ENCODE measurements at places on chromosomes 2 and 18. TPM values are rescaled to one million over a fixed set of nuclear protein-coding genes. Genes with fewer than 3 reads are reported as not detected.

Gene TNFAIP6
- total RNA-seq: 2.2 TPM

Gene KCNJ3
- not detected for total RNA-seq

GRCh38 chr18:56199580-56200330 lies 438.6 kb downstream of the TXNL1 start:
- no peaks in the 10 kb centered on the region for H3K27me3 ChIP-seq
- peak overlapping the region; percentile 84 for H3K27ac ChIP-seq
- no peak for DNase-seq
- H3K4me1 ChIP-seq: peaks cover 15% of the 10 kb centered on the region
- H3K36me3 ChIP-seq: no peaks in the 10 kb centered on the region

GRCh38 chr2:74528600-74529356 lies 728 bp downstream of the AUP1 start:
- DNase-seq: no peak
- H3K4me1 ChIP-seq: peaks cover 12% of the 10 kb centered on the region
- no peaks in the 10 kb centered on the region for H3K27me3 ChIP-seq

DNA sequence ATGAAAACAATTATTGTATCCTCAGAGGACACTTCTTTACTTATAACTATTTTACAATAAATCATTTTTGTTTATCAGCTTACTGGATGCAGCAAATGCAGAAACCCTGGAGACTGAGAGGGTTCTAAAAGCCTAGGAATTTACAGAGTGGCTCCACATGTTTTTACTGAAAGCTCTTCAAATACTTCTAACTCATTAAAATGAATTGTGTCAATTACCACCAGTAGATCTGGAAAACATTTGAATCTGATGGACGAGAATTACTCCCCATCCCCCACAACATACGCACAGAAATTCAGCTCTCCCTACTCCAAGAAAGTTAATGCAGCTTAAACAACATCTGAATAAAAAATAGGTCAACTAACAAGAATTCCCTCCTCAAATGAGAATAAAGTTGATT lies 319.8 kb upstream of the FIGN start:
- no peak overlapping the region for H3K27ac ChIP-seq
- H3K27me3 ChIP-seq: no peaks in the 10 kb centered on the region
- H3K36me3 ChIP-seq: no peaks in the 10 kb centered on the region
- H3K4me1 ChIP-seq: no peaks in the 10 kb centered on the region
- DNase-seq: no peak

DNA sequence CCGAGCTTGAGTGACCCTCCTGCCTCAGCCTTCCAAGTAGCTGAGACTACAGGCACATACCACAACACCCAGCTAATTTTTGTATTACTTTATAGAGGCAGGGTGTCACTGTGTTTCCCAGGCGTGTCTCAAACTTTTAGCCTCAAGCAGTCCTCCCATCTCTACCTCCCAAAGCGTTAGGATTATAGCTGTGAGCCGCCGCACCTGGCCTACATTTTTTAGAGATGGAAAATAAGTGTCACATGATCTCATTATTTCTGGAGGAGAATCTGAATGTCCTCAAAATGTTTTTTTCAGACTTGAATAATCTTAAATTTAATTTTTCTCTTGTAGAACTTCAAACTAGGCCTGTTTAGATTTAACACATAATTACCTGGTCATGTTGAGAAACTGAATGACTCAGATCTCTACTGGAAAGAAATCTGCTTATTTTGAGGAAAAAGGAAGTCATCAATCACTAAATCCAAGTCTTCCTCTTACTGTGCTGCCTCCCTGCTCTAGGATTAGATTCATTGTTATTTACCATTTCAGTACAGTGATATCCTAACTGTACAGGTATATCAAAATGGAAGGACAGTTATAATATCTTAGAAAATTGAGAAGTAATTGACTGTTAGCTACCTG lies 92.4 kb downstream of the COX7A2L start:
- peaks cover 2% of the 10 kb centered on the region for H3K4me1 ChIP-seq
- no peak overlapping the region for H3K27ac ChIP-seq
- H3K36me3 ChIP-seq: peaks cover 9% of the 10 kb centered on the region
- DNase-seq: peak; percentile 28

DNA sequence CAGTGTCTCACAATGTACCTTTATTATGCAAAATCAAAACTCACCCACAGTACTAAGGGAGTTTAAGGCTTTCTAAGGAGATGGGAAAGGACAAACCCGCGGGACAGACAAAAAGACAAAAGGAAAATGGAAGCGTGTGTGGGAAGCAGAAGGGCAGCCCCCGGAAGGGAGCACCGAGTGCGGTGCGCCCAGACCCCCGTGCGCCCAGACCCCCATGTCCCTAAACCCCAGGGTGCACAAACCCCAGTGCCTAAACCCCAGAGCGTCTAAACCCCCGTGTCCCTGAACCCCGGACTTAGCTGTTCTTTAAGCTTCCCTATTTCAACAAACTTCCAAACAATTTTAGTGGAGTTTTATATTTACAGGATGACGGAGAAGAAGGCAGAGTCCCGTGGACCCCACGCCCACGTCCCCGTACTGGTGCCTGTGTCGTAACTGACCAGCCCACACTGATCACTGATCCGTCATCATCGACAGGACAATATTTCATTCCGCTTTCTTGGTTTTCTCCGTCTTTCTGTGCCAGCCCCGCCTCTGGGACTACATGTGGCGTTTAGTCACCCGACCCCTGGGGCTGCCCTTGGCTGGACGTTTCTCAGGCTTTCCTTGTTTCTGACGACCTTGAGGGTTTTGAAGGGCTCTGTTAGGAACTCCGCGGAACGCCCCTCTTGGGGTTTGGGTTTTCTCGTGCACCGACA lies 76.9 kb downstream of the RTP5 start:
- H3K4me3 ChIP-seq: no peak overlapping the region
- peaks cover 26% of the 10 kb centered on the region for H3K27me3 ChIP-seq
- DNase-seq: no peak
- no peaks in the 10 kb centered on the region for H3K36me3 ChIP-seq
- H3K27ac ChIP-seq: no peak overlapping the region

DNA sequence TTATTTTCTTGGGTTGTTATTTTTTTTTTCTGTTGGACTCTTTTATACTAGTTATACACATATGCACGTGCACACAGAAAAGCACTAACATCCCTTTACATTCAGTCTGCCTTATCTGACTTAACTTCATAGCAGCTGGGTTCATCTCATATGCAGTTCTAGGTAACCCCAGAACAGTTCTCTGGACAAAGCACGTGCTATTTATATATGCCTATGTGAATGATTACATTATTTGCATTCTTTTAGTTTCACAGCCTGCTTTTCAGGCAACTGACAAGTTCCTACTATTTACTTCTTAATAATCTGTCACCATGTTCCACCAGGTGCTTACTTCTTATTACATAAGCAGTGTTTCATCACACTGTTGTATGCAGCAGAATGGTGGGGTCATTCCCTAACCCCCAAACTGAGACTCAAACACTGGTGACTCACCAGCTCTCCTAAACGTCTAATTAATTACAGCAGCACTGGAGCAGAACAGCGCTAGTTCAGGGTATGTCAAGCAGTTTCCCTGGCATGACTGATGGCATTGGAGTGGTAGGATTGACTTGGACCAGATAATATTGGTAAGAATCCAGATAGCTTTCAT lies 372.8 kb downstream of the CLIP4 start:
- H3K27ac ChIP-seq: no peak overlapping the region
- DNase-seq: peak; percentile 63
- H3K27me3 ChIP-seq: no peaks in the 10 kb centered on the region
- H3K4me3 ChIP-seq: no peak overlapping the region
- H3K4me1 ChIP-seq: no peaks in the 10 kb centered on the region
- H3K36me3 ChIP-seq: no peaks in the 10 kb centered on the region

GRCh38 chr2:197324801-197325200 lies 14.2 kb upstream of the ANKRD44 start:
- H3K36me3 ChIP-seq: no peaks in the 10 kb centered on the region
- DNase-seq: no peak
- H3K27me3 ChIP-seq: peaks cover 4% of the 10 kb centered on the region
- no peak overlapping the region for H3K27ac ChIP-seq
- H3K4me3 ChIP-seq: no peak overlapping the region

GRCh38 chr2:194494401-194494800 lies 1162.6 kb upstream of the SLC39A10 start:
- H3K4me3 ChIP-seq: no peak overlapping the region
- no peaks in the 10 kb centered on the region for H3K27me3 ChIP-seq
- no peak overlapping the region for H3K27ac ChIP-seq
- no peak for DNase-seq
- H3K4me1 ChIP-seq: no peaks in the 10 kb centered on the region

DNA sequence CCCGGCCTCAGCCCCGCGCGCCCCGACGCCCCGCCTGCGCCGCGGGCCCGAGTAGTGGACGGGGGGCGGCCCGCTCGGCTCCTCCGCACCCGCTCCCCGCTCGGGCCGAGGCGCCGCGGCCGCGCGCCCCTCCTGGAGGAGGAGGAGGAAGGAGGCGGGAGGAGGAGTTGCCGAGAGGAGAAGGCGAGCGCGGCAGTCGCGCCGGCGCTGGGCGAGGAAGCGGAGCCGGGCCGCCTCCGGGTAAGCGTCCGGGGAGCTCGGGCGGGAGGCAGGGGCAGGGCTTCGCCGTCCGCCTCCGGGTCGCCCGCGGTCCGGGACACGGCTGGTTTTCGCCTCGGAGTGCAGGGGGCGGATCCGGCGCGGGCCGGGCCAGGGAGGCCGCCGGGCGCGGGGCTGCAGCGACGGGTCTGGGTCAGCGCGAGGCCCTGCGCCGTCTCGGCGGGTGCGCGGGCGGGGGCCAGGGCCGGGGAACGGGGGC lies at the start of gene SOCS6:
SOCS6 (plus strand) TSS at position 195 of the 478 bp plus-strand sequence. CDS start 35,624 bp downstream, outside the sequence.
- DNase-seq: peak; percentile 66
- peak within 1 kb of the TSS; percentile 53 for H3K4me3 ChIP-seq
- H3K27ac ChIP-seq: peak within 1 kb of the TSS; percentile 79
- peaks cover 11% of the 10 kb centered on the region for H3K4me1 ChIP-seq
- no peaks in the 10 kb centered on the region for H3K27me3 ChIP-seq

DNA sequence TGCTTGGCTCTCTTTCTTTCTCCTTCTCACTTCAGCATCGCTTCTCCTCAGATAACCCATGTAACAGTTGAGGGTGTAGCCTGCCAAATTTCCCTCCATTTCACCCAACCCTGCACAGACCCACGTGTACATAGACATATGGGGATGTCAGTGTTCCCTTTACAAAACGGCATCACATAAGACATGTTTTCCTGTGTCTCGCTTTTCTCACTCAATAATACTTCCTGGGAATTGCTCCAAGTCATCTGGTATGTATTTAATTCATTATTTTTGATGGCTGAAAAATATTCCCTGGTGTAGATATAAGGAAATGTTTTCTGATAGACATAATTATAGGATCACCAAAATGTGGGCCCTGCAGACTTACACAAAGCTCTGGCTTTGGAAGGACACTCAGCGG lies 176.8 kb downstream of the LOXHD1 start:
- no peaks in the 10 kb centered on the region for H3K36me3 ChIP-seq
- H3K27me3 ChIP-seq: no peaks in the 10 kb centered on the region
- H3K4me1 ChIP-seq: no peaks in the 10 kb centered on the region
- no peak overlapping the region for H3K27ac ChIP-seq
- no peak for DNase-seq
- H3K4me3 ChIP-seq: no peak overlapping the region

DNA sequence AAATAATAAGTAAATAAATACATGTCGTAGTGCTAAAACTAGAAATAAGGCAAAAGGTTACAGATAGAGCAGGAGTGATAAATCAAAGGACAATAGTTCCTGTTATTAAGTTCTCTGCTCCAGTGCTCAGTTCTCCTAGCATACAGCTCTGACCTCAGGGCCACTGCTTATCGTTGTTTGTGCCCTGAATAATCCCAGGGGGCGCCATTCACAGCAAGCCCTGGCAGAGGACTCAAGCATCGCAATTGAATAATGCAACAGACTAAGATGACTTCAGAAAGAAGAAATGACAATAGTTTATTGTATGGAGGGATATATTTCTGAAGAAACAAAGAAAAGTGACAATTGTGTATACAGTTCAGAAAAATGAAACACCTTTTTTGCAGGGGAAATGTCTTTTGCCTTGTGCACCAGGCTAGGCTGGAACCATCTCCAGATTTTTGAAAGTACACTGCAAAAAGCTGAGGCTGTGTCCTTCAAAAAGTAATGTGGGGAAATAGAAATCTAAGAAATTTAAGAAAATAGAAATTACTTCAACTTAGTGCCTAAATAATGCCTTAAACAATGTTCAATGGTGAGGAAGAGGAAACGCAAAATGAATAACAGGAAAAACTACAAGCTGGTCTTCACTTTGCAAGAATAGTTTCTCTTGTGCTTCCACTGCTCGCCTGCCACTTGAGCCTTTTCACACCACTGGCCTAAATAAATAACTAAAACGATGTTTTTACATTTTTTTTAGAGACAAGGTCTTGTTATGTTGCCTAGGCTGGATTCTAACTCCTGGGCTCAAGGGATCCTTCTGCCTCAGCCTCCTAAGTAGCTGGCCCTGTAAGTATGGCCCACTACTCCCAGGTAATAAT lies 19.0 kb upstream of the CCNYL1 start:
- peak; percentile 4 for DNase-seq
- no peak overlapping the region for H3K4me3 ChIP-seq
- peaks cover 2% of the 10 kb centered on the region for H3K4me1 ChIP-seq
- H3K27ac ChIP-seq: no peak overlapping the region
- H3K27me3 ChIP-seq: no peaks in the 10 kb centered on the region

- DNase-seq: peak; percentile 22
- no peaks in the 10 kb centered on the region for H3K4me1 ChIP-seq
- H3K27me3 ChIP-seq: no peaks in the 10 kb centered on the region
- H3K36me3 ChIP-seq: no peaks in the 10 kb centered on the region
- no peak overlapping the region for H3K27ac ChIP-seq
Measured at GRCh38 chr2:143730155-143730952, 601.1 kb downstream of the ARHGAP15 start.

- no peak overlapping the region for H3K27ac ChIP-seq
- H3K36me3 ChIP-seq: no peaks in the 10 kb centered on the region
- peaks cover 2% of the 10 kb centered on the region for H3K27me3 ChIP-seq
- no peaks in the 10 kb centered on the region for H3K4me1 ChIP-seq
- no peak for DNase-seq
Measured at GRCh38 chr2:158013891-158014290, 87.8 kb upstream of the UPP2 start.

GRCh38 chr18:68519336-68519735 lies 195.6 kb downstream of the TMX3 start:
- no peaks in the 10 kb centered on the region for H3K36me3 ChIP-seq
- no peak overlapping the region for H3K4me3 ChIP-seq
- no peak overlapping the region for H3K27ac ChIP-seq
- peak; percentile 11 for DNase-seq

GRCh38 chr18:59492756-59493421 lies 133.8 kb upstream of the LMAN1 start:
- DNase-seq: no peak
- H3K4me1 ChIP-seq: no peaks in the 10 kb centered on the region
- H3K36me3 ChIP-seq: no peaks in the 10 kb centered on the region
- H3K4me3 ChIP-seq: no peak overlapping the region

DNA sequence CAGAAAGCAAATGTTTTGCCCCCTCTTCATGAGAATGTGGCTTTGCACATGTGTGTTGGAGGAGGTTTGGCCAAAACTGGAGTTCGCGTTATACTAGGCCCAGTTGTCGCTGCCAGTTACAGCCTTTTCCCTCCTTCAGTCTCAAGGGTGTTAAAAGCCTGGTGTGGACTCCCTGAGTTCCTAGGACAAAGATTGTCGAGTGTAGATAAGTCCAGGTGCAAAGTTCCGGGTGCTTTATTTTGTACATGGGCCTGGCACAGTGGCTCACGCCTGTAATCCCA lies 542 bp upstream of the RNF103 start:
- H3K4me3 ChIP-seq: peak overlapping the region; percentile 80
- peak overlapping the region; percentile 21 for H3K27ac ChIP-seq
- H3K27me3 ChIP-seq: no peaks in the 10 kb centered on the region
- H3K36me3 ChIP-seq: no peaks in the 10 kb centered on the region
- DNase-seq: no peak

GRCh38 chr2:144596073-144596871 lies 76.4 kb upstream of the ZEB2 start:
- H3K27ac ChIP-seq: peak overlapping the region; percentile 11
- no peaks in the 10 kb centered on the region for H3K36me3 ChIP-seq
- peak overlapping the region; percentile 8 for H3K4me3 ChIP-seq
- H3K4me1 ChIP-seq: peaks cover 4% of the 10 kb centered on the region
- peak; percentile 69 for DNase-seq
